HT1080 (cell line): ENCODE measurements at places on chromosomes 5 and 9.

DNA sequence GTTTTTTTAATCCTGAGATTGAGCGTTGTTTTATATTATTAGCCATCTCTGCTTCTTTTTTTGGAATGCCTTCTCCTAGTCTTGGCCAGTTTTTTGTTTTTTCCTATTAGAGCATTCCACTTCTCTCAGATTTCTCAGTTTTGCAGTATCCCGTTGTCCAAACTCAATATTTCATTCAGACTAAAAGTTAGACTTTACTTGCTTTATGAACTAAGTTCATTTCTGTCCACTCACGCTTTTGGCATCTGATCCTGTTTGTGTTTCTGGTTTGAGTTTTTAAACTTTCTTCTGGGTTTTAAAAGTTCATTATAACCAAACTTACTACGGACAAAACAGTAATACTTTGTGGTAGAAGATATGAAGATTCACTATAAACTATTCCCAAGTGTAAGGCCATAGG is 288.3 kb upstream of the MPDZ start:
- DNase-seq = no peak

DNA sequence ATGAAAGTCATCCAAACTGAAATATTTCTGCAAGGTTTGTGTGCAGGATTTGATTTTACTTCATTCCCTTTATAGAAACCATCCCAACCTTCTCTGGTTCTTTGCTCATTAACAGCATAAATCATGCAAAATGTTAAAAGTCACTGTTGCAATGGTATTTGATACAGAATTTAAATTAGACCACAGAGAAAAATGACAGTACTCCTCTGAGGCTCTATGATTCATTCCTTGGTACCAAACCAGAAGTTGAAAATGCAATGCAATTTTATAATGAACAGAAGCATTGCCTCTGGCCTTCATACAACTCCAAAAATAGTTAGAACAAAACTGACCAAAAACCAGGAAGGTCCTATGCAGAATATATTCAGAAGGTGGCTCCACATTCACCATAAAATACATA is 607.1 kb downstream of the TLE1 start:
- no peak for DNase-seq

GRCh38 chr9:27462434-27462833 is 61.7 kb upstream of the IFNK start:
- DNase-seq = no peak

DNA sequence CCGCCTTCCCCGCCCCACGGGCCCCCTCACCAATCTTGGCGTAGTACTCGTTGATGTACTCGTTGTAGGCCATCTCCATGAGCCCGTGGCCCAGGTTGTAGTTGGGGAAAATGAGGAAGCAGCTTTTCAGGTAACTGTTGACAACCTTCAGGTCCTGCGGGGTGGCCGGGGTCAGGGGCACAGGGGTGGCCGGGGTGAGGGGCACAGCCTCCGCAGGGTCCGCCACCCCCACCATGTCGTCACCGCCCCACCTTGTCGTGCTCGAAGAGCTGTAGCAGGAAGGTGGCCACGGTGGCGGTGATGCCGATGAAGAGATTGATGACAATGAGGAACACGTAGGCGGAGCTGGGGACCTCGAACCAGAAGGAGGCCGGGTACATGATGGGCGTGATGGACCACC is 14.8 kb upstream of the CLIC3 start:
- no peak for DNase-seq

GRCh38 chr5:120767178-120767820 is 303.2 kb downstream of the PRR16 start:
- no peak for DNase-seq

DNA sequence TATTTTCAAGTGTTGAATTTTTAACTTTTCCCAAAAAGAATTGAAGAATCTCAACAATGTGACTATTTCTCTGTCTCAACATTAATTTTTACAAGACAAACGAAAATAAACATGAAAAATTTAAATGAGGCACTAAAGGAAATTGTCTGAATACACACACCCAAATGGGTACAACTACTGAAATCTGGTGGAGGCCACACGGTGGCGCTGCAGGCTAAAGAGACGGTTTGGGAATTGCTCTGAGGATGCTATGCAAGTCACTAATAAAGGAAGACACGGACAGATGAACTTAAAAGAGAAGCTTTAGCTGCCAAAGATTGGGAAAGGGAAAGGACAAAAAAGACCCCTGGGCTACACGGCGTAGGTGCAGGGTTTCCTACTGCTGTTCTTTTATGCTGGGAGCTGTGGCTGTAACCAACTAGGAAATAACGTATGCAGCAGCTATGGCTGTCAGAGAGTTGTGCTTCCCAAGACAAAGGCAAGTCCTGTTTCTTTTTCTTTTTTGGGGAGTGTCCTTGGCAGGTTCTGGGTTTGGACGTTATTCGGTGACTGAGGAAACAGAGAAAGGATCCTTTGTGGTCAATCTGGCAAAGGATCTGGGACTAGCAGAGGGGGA is at the start of gene PCDHB10:
PCDHB10 (plus strand) TSS at position 244 of the 616 bp plus-strand sequence; CDS start at position 444, 200 bp downstream.
- peak; percentile 19 for DNase-seq

DNA sequence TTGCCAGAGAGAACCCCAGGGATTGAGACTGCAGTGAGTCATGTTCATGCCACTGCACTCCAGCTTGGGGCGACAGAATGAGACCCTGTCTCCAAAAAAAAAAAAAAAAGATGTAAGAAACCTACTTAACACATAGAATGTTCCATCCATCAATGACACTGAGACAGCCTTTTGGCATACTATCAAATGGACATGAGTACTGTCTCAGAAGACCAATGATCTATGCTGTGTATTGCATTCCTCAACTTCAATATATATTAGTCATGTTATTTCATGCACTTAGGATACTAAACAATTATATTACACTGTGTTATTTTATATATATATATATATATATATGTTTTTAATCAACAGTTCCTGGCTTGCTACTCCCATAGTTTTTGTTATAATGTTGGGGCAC is 57.1 kb upstream of the ANKH start:
- DNase-seq = peak; percentile 13

GRCh38 chr9:75087289-75087823 is 599 bp downstream of the NMRK1 start:
- peak; percentile 49 for DNase-seq

DNA sequence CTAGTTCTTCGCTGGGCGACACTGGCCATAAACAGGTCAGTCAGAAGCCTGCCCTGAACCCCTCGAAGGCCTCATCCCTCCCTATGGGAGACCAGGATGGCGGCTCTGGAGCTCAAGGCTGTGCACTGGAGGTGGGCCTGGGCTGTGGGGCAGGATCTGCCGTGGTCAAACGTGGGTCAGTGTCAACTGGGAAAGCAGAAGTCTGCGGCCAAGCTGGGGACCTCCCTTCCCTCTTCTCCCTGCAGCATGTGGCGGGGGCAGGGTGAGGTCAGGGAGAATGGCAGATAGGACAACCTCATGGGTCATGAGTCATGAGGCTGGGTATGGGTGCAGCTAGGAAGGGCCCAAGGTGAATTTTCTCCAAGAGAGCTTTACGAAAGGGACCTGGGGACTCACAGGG is 132.9 kb downstream of the RXRA start:
- DNase-seq = no peak

DNA sequence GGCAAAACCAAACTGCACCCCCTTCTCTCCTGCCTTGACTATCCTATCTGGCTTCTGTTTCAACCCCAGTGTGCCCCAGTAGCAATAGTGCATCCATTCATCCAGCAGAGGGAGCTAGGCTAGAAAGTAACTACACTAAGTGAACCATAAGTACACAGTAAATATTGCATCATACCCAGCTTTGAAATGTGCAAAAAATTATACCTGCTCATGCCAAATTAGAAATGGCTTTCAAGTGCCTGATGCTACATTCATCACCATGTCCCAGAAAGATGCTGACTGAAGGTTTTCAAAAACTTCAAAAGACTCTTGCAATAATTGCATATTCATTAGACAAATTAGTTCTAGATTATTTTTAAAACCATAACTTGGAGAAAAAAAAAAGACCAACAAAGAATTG is 153.5 kb downstream of the PRELID2 start:
- peak; percentile 66 for DNase-seq

GRCh38 chr5:74316064-74316603 is 324.4 kb downstream of the ENC1 start:
- peak; percentile 94 for DNase-seq

- no peak for DNase-seq
These were observed 32.4 kb upstream of the TNFSF8 start for GRCh38 chr9:114962809-114963208.

DNA sequence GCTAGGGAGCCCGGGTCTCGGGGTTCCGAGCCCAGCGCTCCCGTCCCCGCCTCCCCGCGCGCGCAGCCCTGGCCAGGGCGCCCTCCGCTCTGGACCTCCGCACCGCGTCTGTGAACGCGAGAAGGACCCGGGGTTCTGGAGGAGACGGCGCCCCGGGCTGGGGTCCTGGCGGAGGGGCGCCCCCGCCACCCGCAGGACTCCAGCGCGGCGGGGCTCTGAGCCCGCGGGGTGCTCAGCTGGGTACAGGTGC is 431 bp downstream of the TMOD1 start:
- DNase-seq = no peak

DNA sequence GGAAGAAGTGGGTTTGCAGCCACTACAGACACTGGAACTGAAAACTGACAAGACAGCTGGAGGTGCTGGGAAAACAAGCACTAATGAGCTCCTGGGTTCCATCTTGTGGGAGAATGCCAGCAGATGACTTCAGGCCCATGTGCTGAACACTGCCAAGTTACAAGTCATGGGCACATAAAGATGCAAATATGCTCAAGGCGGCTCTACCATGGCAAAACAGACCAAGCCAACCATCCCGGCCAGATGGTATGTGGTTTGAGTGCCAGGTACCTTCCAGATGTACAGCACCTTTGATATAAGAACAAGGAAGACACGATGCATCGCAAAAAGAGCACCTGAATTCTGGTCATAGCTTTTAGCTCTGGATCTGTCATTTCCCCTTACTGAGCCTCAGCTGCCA is 19.9 kb downstream of the TNFSF8 start:
- no peak for DNase-seq

DNA sequence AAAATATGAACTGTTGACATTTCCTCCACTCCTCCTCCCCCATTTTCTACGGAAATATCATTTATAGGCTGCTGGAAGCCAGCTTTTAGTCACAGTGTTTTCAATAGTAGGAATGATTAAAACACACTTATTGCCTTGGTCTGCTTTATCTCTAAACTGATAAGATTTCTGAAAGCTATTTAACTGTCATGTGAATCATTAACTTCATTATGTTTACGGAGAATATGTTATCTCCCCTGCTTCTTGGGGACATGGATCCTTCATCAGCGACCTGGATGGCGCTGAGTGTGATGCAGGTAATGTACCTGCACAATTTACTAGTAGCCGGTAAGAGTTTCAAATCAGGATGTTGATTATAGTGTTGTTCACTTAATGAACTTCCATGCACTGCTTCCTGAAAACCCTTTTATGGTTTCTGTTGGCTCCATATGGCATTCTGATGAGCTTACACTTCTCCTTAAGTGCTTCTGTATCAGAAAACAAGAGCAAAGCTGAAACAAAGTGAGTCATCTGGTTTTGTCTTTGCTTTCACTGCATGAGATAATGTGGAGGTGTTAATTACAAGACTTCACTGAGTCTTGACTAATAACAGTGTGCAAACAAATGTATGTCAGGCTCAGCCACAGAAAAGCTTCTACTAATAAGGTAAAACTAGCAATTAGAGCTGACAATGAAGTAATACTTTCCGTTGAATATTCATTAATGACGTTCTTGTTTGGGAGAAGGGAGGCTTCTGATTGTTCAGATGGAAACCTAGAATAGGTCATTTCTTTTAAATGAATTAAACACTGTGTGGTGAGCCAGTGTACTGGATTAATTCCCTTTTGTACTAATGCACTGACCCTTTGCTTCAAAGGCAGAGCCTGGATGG is 162.4 kb upstream of the ZNF608 start:
- no peak for DNase-seq

GRCh38 chr5:154447089-154447725 is 1.4 kb downstream of the SAP30L start:
- DNase-seq = no peak

- peak; percentile 91 for DNase-seq
These were observed 488 bp downstream of the VCP start for GRCh38 chr9:35071814-35072460.

DNA sequence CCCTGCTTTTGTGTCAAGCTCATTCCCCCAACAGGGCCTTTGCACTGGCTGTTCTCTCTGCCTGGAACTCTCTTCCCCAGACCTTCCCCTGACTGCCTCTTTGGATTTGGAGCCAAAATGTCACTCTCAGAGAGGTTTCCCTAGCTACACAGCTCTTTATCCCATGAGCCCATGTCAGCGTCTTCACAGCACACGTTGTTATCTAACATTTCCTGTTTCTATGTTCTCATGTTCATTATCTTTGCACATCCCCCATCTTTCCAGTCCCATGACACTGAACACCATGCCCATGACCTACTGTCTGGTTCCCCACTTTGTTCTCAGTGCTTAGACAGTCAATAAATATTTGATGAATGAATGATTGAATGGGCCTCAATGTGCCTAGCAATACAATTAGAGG is 26.3 kb upstream of the ARSI start:
- DNase-seq = no peak

GRCh38 chr5:140225396-140225795 is 50.4 kb downstream of the CYSTM1 start:
- DNase-seq = no peak

DNA sequence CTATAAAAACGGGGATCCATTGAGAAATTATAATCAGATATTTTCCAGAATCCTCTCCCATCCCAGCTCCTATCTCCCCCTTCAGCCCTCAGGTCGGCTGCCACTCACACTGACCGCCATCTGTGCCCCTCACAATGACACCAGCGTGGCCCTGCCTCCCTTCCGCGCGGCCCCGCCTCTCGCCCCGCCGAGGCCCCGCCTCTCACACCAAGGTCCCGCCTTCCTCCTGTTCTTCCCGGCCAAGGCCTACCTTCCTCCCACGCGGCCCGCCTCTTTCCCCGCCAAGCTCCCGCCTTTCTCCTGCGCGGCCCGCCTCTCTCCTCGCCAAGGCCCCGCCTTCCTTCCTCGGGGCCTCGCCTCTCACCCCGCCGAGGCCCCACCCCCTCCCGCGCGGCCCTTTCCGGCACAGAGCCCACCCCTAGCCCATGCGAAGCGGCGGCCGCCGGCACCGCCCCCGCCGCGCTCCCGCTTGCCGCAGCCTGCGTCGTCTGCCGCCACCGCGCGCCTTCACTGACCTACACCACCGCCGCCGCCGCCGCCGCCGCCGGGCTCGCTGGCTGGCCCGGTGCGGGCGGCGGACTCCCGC is at the start of gene DNAJC21:
DNAJC21 (plus strand) TSS at position 426 of the 586 bp plus-strand sequence. CDS start 261 bp downstream, outside the sequence.
- peak; percentile 96 for DNase-seq

- DNase-seq = peak; percentile 86
These were observed 83.0 kb upstream of the PRLR start for GRCh38 chr5:35313291-35313690.

- DNase-seq = no peak
These were observed 881 bp upstream of the B4GALT1 start for GRCh38 chr9:33167972-33168461.
